ENCODE measurements at places on chromosomes 7 and 10. TPM values are rescaled to one million over a fixed set of nuclear protein-coding genes. Genes with fewer than 3 reads are reported as not detected.
A peak's percentile ranks its signal among the peaks of the same experiment; 100 is the strongest.

SPDYE2 gene
- not detected for total RNA-seq

FXYD4 gene
- total RNA-seq = not detected

DNA sequence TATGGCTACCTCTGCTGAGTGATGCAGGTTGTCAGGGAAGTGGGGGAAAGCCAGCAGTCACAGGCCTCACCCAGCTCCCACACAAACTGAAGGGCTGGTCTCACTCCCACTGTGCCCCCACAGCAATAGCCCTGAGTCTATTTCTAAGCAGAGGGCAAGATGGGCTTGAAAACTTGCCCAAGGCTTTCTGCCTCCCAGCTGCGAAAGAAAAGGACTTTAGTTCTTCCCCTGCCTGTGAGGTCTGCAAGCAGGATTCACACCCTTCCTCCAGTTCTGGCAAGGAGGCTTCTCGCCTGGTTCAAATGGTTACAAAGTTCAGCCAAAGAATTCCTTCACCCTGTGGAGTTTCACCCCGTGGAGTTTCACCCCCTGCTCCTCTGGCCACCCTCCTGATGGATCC is 63.3 kb upstream of the PRLHR start:
- no peaks in the 10 kb centered on the region for H3K36me3 ChIP-seq
- H3K27me3 ChIP-seq = no peaks in the 10 kb centered on the region
- no peak overlapping the region for H3K27ac ChIP-seq
- DNase-seq = no peak
- H3K4me1 ChIP-seq = no peaks in the 10 kb centered on the region

GRCh38 chr7:29565634-29565981 is 2.0 kb downstream of the PRR15 start:
- no peaks in the 10 kb centered on the region for H3K27me3 ChIP-seq
- H3K4me1 ChIP-seq = no peaks in the 10 kb centered on the region
- H3K4me3 ChIP-seq = peak overlapping the region; percentile 51
- no peak for DNase-seq
- H3K36me3 ChIP-seq = no peaks in the 10 kb centered on the region

Measured in uterus (tissue), 4 donors.